ENCODE measurements at places on chromosomes 5 and 9.

DNA sequence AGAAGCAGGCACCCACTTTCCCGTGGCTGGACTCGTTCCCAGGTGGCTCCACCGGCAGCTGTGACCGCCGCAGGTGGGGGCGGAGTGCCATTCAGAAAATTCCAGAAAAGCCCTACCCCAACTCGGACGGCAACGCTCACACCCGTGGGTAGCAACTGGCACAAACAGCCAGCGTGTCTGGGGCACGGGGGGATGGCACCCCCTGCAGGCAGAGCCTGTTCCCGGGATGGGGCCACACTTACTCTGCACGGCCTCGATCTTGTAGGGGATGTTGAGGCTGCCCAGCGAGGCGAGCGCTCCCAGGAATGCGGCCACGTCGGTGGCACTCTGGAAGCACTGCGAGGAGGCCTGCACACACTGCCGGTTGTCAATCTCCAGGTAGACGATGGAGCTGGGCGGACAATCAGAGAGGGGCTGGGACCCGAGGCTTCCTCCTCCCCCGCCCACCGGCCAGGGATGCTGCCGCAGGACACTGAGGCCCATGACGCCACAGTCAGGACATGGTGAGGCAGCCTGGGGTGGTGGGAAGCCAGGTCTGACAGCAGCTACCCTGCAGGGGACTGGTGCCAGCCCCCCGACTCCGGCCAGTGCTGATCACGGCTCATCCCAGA lies 20.2 kb upstream of the SEC16A start:
- no peak for DNase-seq

DNA sequence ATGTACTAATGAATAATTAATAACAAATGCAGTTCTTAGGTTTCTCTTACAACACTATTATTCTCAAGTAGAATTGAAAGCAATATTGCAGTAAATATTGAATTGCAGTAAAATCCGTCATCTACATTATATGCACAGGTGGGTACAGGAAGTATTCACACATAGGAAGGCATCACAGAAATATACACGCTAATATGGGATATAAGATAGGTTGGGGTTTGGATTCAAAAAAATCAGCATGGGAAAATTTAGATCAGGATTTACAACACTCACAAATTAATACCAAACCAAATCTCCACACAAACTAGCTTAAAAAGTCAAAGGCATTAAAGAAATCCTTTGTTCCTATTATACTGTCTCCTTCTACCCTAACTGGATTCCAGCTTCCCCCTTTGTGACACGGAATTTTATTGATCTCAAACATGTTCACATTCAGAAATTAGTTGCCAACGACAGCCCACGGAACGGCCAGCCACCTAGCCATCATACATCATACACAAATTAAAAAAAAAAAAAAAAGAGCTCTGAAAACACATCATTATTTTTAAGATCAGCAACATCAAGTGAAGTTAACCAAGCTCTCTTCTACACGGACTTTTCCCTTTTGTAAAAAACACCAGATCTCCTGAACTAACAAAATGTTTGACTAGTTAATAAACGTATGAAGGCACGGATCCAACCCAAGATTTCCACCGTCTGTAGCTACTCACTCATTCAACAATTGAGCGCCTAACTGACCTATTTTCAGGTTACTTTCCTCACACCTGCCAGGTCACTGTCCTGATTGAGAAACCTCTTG lies 2.2 kb downstream of the NR6A1 start:
- no peak for DNase-seq

DNA sequence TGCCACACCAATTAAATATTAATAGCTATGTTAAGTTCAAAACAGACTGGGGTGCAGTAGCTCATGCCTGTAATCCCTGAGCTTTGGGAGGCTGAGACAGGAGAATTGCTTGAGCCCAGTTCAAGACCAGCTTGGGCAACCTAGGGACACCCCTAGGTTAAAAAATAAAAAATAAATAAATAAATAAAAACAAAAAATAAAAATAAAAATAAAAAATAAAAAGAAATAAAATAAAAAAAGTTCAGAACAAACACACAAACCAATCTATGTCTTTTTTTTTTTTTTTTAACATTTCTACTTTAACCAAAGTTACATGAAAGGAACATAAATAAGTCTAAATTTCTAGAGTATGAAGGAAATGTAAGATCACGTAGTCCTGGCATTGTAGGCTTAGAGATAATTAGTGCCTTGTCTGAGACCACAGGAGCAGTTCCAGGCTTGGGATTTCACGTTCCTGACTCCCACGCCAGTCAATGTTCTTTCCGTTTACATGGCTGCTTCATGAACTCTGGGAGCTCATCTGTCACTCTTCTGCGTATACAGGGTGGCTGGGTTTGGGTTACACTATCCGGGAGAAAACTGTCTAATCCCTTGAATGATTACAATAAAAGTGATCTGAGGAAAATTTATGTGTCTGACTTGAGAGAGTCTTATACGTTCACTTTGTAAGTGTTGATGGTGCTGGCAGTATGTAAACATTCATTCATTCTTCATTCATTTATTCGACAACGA lies 85.2 kb downstream of the KIAA1958 start:
- no peak for DNase-seq

GRCh38 chr5:54996466-54996865 lies 11.1 kb upstream of the ESM1 start:
- no peak for DNase-seq

- DNase-seq, result no peak
These were observed 159.8 kb downstream of the SMARCA2 start for GRCh38 chr9:2174911-2175310.

Measured in gastrocnemius medialis (tissue), 4 donors.